ENCODE measurements at places on chromosomes 3 and 15. TPM values are rescaled to one million over a fixed set of nuclear protein-coding genes. Genes with fewer than 3 reads are reported as not detected.

DNA sequence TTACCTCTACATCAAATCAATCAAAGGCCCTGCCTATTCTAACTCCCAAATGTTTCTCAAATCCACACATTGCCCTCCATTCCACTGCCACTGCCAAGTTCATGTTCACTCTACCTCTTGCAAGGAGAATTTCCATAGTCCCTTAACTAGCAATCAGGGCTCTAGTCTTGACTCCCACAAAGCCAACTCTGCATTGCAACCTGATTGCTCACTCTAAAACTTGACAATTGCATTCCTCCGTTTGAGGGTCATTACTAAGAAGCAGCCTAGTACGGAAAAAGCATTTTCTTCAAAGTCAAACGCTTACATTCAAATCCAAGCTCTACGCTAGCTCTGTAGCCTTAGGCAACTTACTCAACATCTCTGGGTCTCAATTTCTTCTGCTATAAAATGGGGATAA lies 1.2 kb downstream of the CPA3 start:
- DNase-seq, result no peak

- no peak for DNase-seq
Measured at GRCh38 chr3:31170932-31171670, 276.6 kb upstream of the GADL1 start.

DNA sequence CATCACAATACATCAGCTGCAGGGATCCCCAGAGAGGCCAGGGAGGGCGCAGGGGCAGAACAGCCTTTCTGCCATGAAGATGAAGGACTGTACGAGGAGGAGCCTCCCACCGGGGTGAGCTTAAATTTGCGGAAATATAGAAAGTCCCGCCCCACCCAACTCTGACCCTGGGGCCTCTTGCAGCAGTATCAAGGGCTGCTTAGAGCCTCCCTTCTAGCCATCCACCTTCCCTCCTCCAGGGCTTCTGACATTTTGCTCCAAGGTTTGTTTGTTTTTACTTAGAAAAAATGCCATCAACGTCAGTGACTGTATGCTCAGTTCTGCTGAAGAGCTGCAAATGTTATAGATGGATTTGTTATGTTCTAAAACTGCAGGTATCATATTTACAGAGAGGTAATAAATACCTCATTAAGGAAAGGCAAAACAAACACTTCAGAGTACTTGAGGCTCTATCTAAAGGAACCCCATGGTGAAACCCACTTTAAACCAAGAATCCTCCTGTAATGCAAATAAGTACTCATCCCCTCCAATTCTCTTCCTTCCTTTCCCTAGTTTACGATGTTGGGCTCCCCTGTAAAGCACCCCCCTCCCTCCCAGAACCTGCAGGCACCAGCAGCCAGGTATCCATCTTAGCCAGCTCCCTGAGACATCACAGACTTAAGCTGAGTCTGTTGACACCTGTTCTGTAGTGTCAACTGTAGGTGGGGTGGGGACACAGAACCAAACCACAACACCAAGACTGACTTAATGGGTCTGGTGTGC lies 30.5 kb downstream of the RFTN1 start:
- no peak for DNase-seq

Gene CELF6
- not detected for total RNA-seq

Gene LMAN1L
- total RNA-seq, result not detected

GRCh38 chr15:98734466-98735199 lies 86.3 kb downstream of the IGF1R start:
- no peak for DNase-seq

DNA sequence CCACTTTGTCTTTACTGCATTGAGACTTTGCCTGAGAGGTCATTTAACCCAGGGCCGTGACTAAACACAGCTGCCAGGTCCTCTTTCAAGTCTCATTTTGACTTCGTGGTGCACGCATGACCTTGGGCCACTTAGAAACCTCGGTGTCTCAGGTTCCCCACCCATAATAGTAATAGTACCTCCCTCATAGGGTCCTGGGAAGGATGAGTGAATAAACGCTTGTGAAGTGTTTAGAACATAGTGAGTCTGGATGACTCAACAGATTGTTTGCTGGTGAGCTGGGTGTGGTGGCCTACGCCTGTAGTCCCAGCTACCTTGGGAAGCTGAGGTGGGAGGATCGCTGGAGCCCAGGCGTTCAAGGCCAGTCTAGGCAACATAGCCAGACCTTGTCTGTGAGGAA lies 56.3 kb downstream of the BDH1 start:
- no peak for DNase-seq

Gene APBA2
- total RNA-seq, result 42.1 TPM

Gene B4GALT4
- 5.5 TPM for total RNA-seq

Gene ZNF662
- total RNA-seq, result 1.4 TPM

Gene NDN
- 25.0 TPM for total RNA-seq

Gene DNAH12
- total RNA-seq, result 0.04 TPM

Gene CADM2
- 0.07 TPM for total RNA-seq

GRCh38 chr3:186983659-186984058 lies 53.3 kb downstream of the ST6GAL1 start:
- no peak for DNase-seq

GRCh38 chr15:95645791-95646338 lies 684.6 kb upstream of the NR2F2 start:
- DNase-seq, result no peak

- DNase-seq, result no peak
Measured at GRCh38 chr15:47404877-47405276, 312.4 kb upstream of the SEMA6D start.

Gene INAFM2
- 28.3 TPM for total RNA-seq

Gene DCUN1D1
- 24.7 TPM for total RNA-seq
